A549 treated with dexamethasone at 1 μM for 4 hours (cell line): ENCODE measurements at places on chromosomes 13 and 19. TPM values are rescaled to one million over a fixed set of nuclear protein-coding genes. Genes with fewer than 3 reads are reported as not detected.

Gene ANGPTL8
- total RNA-seq = not detected in 5 replicates

Gene UHRF1
- total RNA-seq = 38.8 to 56.8 TPM (median 54.5 TPM) in 5 replicates

Gene JOSD2
- 60.1 to 72.6 TPM (median 68.8 TPM) in 5 replicates for total RNA-seq

Gene MYH14
- total RNA-seq = 4.4 to 7.8 TPM (median 7.2 TPM) in 5 replicates

Gene OVOL3
- total RNA-seq = 0.15 to 0.26 TPM (median 0.25 TPM) in 3 of 5 replicates, not detected in the others

Gene B3GNT8
- 0.10 to 0.25 TPM (median 0.15 TPM) in 4 of 5 replicates, not detected in the other for total RNA-seq

Gene GAPDHS
- 0.07 to 0.26 TPM (median 0.09 TPM) in 5 replicates for total RNA-seq

Gene KCNN1
- 0.23 to 1.6 TPM (median 0.94 TPM) in 5 replicates for total RNA-seq
